ENCODE measurements at places on chromosomes 7 and 10. TPM values are rescaled to one million over a fixed set of nuclear protein-coding genes. Genes with fewer than 3 reads are reported as not detected.

- peak; percentile 24 for DNase-seq
Measured at GRCh38 chr10:49550563-49550962, 11.6 kb upstream of the ERCC6 start.

The SLC13A1 gene
- not detected for total RNA-seq

The ADCY1 gene
- total RNA-seq = 8.8 TPM

The RASA4 gene
- 8.6 TPM for total RNA-seq

The PLXDC2 gene
- total RNA-seq = not detected

DNA sequence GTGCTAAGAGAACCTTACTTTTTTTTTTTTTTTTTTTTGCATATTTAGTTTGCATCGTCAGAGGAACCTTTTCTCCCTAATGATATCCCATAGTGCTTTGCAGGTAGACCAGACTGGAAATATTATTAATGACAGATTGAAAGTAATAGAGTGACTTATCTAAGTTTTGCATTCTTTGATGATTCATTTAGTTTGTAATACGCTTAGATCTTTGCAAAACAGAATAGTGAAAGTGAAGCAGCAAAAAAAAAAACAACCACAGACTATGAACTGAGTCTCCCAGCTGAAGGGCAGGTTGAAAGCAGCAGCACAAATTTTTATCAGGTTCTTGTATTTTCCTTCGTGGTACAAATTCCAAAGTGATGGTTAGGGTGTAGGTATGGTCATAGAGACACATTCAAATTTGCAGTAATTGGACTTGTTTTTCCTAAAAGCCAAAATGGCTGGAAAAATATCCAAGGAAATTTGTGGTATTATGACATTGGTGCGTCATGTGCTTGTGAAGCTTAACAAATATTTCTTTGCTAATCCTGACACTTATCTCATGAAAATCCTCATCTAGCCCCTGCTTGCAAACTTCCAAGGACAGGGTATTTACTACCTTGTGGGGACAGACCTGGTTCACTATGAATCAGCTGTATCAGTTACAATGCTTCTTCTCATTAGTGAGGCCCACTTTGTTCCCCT lies 81.8 kb upstream of the CREB5 start:
- DNase-seq = no peak

GRCh38 chr7:2175091-2175490 lies 57.7 kb downstream of the MAD1L1 start:
- DNase-seq = no peak

GRCh38 chr10:17981766-17982380 lies 30.2 kb downstream of the SLC39A12 start:
- no peak for DNase-seq

GRCh38 chr10:82394122-82394521 lies 519.1 kb downstream of the NRG3 start:
- no peak for DNase-seq

- no peak for DNase-seq
Measured at GRCh38 chr10:62590306-62590705, 214.2 kb upstream of the ADO start.

DNA sequence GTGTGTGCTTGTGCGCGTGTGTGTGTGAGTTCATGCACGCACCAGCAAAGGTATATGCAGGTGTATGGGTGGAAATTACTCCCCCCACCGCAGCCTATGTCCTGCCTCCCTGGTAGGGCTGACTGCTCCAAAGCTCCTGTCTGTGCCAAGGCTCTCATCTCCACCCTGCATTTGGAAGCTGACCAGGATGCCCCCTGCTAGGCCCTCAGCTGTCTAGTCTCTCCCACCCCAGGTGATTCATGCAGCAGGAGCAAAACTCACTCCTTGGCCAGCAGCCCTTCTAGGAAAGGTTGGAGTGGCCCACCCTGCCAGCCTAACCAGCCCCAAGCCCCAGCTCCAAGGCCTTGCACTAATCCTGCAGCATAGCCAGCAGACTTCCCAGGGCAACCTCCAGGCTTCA lies 148.4 kb downstream of the GRID1 start:
- DNase-seq = no peak

The ANKRD26 gene
- 9.0 TPM for total RNA-seq

GRCh38 chr10:75246506-75246905 lies 10.7 kb upstream of the COMTD1 start:
- no peak for DNase-seq

- DNase-seq = peak; percentile 61
Measured at GRCh38 chr7:8480527-8480926, 47.1 kb downstream of the NXPH1 start.

GRCh38 chr10:103667356-103667755 lies 173.9 kb downstream of the NEURL1 start:
- no peak for DNase-seq

- no peak for DNase-seq
Measured at GRCh38 chr7:31418928-31419327, 78.4 kb upstream of the NEUROD6 start.

GRCh38 chr10:36489611-36490228 lies 635.7 kb upstream of the ANKRD30A start:
- no peak for DNase-seq

GRCh38 chr10:48496831-48497779 lies 107.8 kb downstream of the ARHGAP22 start:
- DNase-seq = no peak

The NACAD gene
- 1.0 TPM for total RNA-seq

The FAM171A1 gene
- 2.6 TPM for total RNA-seq

DNA sequence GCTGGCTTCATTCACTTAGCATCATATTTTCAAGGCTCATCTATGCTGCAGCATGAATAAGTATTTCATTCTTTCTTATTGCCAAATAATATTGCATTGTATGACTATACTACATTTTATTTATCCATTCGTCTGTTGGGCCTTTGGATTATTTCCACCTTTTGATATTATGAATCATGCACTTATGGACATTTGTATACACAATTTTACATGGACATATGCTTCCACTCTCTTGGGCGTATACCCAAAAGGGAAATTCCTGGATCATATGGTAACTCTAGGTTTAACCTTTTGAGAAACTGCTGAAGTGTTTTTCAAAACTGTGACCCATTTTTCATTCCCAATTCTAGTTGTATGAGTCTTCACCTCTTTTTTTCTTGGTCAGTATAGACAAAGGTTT lies 80.3 kb upstream of the GNAI1 start:
- DNase-seq = no peak

GRCh38 chr10:22436526-22436892 lies 91.2 kb downstream of the SPAG6 start:
- no peak for DNase-seq

DNA sequence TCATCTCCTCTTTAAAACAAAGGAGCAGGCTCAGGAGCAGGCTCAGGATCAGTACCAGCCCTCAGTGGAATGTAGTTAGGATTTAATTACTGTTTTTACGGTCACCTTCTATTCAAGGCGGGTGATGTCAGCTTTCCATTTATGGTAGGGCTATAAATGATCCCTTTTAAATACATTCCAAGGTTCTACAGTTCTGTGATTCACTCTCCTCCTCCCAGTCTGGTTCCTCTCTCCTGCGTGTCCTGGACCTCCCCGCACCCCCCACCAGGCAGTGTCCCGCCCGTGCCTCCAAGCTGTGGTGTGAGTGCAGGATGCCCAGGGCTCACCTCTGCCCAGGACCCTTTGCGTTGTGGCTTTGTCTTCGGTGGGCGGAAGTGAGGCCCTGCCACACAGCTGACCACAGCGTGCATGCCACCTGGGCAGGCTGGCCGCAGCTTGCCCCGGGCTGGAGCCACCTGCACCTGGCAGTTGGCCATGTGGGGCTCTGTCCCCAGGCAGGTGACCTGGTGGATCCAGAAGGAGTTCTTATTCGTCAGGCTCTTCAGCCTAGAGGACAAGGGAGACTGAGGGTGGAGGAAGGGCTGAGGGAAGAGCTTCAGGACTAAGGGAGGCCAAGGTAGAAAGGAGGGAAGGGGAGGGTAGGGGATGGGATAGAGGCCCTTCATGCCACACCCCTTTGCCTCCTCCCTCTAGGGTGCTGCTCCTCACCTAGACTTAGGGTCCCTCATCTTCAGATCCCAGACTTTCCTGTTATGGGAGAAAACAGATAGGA lies 9.1 kb downstream of the LOXL4 start:
- no peak for DNase-seq

DNA sequence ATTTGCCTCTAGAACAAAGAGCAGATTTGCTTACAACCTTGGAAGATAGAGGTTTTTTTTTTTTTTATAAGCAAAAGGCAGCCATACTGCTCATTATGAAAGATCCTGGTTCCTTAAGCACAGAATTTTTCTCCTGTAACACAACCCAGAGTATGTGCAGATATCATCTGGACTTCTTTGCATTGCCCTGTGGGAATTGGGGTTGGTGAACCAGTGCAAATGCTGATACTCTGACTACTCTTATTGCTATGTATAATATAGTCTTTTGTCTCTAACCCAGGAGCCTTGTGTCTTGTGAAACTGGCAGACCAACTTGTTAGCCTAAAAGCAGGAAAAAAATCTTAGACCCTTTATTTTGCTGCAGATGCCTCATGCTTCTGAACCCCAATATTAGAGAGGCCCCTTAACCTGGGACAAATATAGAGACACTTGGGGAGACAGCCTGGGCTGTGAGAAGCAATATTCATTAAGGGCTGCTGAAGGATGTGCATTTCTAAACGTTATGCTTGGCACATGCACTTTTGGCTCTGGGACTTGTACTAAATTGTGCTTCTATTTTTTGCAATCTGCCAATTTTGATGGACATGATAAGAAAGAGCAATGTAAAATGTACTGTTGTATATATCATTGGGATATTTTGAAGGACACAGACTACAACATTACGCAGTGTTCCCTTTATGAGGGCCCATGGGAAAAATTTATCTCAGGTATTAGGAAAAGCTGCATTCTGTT lies 78.9 kb downstream of the ANLN start:
- no peak for DNase-seq

GRCh38 chr10:125157505-125157904 lies 2.9 kb downstream of the CTBP2 start:
- DNase-seq = no peak

- no peak for DNase-seq
Measured at GRCh38 chr10:14705548-14706230, 69.0 kb downstream of the FAM107B start.

GRCh38 chr10:111481866-111482265 lies 405.0 kb downstream of the ADRA2A start:
- no peak for DNase-seq

- DNase-seq = no peak
Measured at GRCh38 chr10:75508814-75509306, 77.4 kb downstream of the LRMDA start.

The AQP1 gene
- 1.7 TPM for total RNA-seq

- DNase-seq = no peak
Measured at GRCh38 chr7:128845475-128845874, 15.3 kb downstream of the FLNC start.

GRCh38 chr10:50809596-50809995 lies 69.9 kb downstream of the ASAH2B start:
- no peak for DNase-seq

GRCh38 chr7:122535086-122535485 lies 163.8 kb downstream of the RNF133 start:
- no peak for DNase-seq

The SMO gene
- total RNA-seq = 2.1 TPM

The FLNC gene
- total RNA-seq = 0.42 TPM

- no peak for DNase-seq
Measured at GRCh38 chr7:7018290-7018689, 164.1 kb upstream of the C1GALT1 start.

DNA sequence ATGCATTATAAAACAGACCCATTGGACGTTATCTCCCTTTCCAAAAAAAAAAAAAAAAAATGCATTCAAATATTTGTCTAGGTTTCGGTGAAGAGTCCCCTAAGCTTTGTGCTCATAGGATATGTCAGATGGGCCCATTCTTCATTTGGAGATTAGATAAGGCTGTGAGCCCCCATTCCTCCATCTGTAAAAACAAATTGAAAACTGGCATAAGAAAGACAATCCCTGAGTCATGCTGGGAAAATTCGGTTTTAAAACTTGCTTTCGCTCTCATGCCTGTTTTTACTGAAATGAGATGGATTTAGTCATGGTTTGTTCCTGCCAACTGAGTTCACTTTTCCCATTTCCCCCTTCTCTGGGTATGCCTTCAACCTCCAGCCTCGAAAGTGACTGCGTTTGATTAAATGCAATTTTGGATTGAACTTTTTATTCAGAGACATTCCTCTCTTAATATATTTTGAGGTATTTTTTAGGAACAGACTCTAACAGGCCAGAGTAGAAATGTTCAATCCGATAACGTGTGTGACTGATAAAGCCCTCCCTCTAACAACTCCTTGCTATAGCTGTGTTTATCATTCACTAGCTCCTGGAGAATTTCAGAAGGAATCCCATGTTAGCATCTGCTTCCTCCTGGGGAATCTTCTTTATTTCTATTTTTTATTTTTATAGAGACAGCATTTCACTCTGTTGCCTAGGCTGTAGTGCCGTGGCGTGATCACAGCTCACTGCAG lies 190.9 kb upstream of the LYZL2 start:
- no peak for DNase-seq

DNA sequence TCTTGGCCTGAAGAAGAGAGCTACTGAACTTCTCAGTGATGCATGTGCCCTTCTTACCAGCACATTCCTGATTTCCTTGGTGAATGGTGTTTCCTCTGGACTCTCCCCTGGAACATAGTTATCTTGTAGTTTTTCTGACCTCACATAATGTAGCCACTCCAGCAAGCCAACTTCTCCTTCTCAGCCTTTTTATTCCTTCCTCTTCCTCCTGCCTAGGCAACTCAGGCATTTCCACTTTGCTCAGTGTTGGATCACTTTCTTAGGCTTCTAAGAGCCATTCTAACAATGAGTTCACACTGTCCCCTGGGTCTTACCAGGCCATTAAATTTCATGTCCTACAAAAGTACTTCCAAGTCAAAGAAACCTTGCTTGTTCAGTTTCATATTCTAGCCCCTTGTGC lies 3.6 kb upstream of the PTTG1IP2 start:
- DNase-seq = no peak

DNA sequence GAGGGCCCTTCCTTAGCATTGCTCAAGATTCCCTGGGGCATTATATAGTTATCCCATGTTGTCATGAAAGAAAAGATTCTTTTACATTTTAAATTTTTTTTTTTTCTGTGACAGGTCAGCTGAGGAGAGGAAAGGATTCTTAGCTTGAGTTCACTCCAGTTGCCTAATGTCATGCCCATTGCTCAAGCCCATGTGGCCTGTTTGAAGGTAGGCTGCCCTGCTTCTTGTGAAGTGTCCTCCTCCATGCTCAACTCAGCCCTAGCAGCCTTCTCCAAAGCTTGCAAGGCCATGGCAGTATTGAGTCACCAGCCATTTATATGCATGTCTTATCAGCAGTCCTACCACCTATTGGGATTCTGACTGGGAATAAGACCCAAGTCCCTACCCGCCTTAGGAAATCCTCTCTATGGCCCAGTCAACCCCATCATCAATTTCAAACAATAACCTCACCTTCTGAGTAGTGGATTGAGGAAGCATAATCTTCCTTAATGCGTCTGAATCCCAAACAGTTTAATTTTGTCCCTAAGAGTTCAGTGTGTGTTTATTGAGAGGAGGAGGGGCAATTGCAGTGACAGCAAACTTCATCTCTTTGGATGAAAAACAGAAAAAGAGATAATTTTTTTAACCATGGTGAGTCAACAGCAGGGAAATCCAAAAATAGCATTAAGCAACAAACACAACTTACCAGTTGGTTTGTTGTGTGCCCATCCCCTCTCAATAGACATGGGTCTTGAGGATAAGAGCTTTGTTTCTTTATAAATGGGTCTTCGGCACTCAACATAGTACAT lies 38.6 kb upstream of the WASL start:
- no peak for DNase-seq

All from Calu3 (cell line).